ENCODE measurements at places on chromosomes 4 and X.

- peak; percentile 65 for DNase-seq
Observed at GRCh38 chrX:18983666-18984380, at the start of gene PHKA2. Gene PHKA2 (minus strand): TSS chrX:18984114. CDS start chrX:18983932, 182 bp downstream.

- no peak for DNase-seq
Observed at GRCh38 chrX:125826080-125826479, 340.0 kb downstream of the DCAF12L2 start.

DNA sequence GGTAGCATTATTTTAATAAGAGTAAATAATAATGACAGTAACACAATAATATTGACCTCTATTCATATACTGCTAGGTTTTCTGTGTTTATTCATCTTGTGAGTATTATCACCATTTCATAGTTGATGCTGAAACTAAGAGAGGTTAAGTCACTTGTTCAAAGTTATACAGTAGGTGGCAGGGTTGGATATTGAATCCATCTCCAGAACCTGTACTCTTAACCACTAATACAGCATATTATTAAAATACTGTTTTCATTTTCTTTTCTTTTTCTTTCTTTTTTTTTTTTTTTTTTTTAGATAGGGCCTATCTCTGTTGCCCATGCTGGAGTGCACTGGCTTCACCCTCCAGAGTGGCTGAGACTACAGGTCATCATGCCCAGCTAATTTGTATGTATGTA, 7.1 kb upstream of the ELF2 start:
- DNase-seq = peak; percentile 4

DNA sequence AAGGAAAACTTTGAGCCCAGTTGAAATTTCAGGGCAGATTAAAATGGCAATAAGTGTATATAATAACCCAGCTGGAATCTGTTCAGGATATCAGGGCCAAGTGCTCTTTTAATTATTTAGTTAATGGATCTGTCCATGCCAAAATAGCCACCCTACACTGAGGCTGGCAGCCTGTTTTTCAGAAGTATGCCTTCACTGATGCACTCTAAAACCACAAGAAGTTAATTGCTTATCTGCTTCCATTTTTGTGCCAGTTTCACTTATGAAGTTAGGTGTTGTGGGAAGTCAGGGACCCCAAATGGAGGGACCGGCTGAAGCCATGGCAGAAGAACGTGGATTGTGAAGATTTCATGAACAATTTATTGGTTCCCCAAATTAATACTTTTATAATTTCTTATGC, 960.3 kb downstream of the C4orf33 start:
- DNase-seq = no peak

GRCh38 chr4:148355442-148356123, 86.6 kb downstream of the NR3C2 start:
- DNase-seq = no peak

DNA sequence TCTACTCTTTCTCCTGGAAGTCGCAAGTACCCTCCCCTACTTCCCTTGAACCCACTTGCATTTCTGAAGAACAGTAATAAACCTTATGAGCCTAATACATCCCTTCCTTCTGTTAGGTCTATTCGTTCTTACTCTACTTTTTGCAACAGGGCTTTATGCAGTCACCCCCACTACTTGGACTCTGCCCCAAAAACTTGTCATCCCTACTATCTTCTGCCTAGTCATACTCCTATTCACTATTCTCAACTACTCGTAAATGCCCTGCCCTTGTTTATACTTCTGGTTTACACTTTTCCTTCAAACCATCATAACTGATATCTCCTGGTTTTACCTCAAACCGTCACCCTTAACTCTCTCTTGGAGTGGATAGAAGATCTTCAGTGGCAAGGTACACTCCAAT, 55.2 kb upstream of the SLIT2 start:
- no peak for DNase-seq

DNA sequence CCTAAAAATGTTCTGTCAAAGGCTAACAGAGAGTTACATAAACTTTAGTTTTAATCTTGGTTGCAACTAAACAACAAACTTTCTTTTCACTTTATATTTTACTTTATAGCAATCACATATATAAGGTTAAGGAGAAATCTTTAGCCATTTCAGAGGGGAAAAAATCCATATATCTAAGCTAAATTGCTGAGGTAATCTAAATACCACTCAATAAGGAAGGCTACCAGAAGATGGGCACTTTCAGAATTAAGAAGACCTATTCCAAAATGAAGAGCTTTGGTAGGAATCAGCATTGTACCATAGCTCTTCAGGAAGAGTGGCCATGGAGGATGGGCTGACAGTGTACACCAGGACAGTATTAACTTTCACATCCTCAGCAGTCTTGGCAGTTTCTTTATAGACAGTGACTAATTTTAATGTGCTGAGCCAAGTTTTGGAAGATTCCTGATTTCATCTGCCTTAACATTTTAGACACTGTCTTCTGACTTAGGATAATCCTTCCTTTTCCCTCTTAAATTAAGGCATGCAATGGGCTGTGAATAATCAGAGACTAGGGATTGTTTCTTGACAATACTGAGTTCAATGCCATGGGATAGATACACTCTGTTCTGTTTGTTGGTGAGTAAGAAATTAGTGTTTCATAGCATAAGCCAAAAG, 7.1 kb downstream of the FAT4 start:
- no peak for DNase-seq

GRCh38 chrX:40866893-40867292, 131.6 kb upstream of the MED14 start:
- DNase-seq = no peak
